ENCODE measurements at places on chromosomes 2 and 18.

- DNase-seq, result no peak
These were observed 153.4 kb downstream of the NDUFA10 start for GRCh38 chr2:239871481-239872435.

DNA sequence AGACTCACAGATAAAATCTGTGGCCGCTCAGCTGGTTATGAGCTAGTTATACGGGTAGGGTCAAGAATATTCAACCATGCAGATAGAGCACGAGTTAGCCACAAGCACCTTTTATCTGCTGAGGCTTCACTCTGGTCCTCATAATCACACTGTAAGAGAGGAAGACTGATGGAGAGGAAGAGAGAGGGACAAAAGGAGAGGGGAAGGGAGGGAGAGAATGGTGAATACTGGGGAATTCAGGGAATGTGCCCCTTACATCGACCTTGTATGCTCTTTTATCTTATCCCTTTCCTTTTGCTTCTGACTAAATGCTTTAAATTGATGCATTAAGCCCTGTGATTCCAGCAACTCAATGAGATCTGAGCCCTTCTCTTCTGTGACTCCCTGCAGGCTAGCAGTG, 333.1 kb downstream of the DSEL start:
- no peak for DNase-seq

DNA sequence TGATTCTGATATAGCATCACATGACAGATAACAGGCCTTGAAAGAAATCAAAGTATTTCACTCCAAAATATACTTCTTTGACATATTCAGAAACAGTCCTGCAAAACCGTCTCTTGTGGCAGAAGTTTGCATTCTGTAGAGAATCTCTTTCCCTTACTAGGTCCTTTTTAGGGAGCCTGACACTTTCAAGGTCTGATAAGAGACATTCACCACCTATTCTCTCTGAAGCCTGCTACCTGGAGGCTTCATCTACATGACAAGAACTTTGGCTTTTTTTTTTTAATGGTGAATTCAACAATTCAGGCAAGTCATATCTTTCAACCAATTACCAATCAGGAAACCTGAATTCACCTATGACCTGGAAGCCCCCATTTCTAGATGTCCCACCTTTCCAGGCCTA, 83.8 kb downstream of the CCDC178 start:
- DNase-seq, result no peak

DNA sequence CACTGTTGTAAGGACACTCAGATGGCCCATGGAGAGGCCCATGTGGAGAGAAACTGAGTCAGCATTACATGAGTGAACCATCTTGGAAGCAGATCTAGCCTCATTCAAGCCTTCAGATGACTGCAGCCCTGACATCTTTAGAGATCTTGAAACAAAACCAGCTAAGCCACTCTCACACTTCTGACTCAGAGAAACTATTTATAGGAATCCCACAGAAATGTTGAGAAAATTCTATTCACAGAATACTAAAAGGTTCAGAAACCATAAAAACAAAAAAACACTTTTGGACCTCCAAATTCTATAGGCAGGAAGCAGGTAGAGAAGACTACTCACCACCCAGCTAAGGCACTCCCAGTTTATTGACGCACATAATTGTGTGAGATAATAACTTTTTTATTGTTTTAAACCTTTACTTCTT, 8.7 kb downstream of the TMEM169 start:
- DNase-seq, result no peak

DNA sequence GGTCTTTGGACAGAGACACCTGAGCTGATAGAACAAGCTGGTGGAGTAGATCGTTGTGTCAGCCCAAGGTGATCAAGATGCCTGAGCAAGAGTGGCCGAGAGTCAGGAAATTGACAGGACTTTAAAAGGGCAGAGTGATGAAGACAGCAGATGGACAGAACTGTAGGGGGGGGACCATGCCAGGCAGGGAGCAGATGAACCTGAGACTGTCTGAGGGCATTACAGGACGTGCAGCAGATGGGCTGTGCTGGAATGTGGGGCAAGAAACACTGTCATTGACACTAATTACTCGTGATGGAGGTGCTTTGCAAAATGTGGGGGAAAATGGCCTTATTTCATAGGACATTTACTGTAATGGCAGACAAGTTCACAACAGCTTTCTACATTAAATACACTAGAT, 225.0 kb downstream of the THSD7B start:
- DNase-seq, result no peak

GRCh38 chr2:39949131-39949530, 170.1 kb upstream of the THUMPD2 start:
- no peak for DNase-seq

- peak; percentile 68 for DNase-seq
These were observed 2.9 kb upstream of the ATOH8 start for GRCh38 chr2:85750587-85751575.

DNA sequence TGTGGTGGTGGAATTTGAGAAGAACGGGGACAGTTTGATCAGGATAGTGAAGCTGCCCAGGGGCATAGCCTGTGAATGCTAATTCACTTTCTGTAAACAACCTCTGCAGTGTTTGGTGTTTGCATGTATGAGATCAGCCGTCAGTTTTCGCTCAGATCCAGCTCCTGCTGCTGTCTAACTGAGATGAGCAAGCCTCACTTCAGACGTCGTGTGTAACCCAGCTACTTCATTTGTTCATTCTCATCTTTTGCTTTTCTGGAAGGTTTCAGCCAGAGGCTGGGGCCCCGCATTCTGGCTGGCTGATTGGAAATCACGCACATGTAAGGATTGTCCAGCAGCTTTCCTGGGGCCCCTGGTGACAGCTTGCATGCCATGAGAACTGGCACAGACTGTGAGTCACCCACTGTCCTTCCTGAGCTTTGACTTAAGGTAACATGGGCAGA, 48.9 kb downstream of the LDLRAD4 start:
- peak; percentile 32 for DNase-seq

DNA sequence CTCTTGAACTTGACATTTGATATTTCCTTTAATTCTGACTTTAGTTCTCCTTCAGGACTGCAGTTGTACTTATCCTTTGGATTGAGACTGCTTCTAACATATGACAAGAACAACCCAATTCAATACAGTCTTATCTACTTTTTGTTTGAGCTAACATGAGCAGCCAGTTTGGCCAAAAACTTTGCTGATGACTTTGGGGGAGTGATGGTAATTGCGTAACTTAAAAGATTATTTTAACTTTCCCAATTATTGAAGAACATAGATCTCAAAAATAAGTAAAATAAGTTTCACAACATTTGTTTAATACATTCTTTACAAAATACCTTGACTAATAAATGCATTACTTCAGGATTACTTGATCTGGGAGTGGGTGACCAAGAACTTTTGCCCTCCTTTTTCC, 1311.1 kb upstream of the NRXN1 start:
- DNase-seq, result no peak

- no peak for DNase-seq
These were observed 16.5 kb upstream of the MARCO start for GRCh38 chr2:118925476-118925875.

DNA sequence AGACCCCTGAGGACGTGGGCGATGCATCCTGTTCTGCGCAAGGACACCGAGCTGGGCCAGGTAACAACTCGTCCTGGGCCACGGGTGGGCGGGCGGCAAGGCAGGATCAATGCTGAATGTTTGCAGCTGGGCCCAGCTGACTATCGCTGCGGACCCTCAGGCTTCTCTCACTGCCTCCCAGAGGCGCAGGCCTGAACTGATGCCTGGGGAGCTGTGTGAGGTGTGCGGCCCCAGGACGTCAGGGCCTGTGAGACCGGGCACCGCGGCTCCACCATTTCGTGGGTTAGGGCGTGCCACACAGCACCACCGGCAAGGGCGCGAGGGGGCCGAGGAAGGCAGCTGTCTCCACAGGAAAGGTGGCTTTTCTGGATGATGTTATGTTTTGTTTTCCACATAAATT, 307.4 kb downstream of the NDUFA10 start:
- no peak for DNase-seq

- no peak for DNase-seq
These were observed 268.5 kb downstream of the SATB2 start for GRCh38 chr2:199189229-199189628.

DNA sequence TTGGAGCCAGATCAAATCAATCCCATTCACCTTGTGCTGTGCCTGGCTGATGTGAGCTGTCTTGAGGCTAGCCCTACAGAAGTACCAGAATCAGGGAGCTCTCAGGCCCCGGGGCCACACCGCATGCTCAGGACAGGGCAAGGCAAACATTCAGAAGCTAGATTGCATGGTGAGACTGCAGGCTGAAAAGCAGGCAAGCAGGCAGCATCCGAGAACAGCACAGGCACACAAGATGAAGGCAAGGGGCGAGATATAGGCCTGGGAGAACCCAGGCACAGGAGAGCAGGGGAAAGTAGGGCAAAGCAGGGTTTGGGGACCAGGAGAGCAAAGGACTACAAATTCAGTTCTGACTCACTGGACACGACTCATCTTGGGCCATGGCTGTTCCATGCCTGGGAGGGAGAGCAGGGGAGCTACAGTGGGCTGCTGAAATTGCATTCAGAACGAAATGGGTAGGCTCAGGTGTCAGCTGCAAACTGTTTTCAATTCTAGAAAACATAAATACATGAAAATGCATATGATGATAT, 59.6 kb downstream of the GALNT14 start:
- no peak for DNase-seq

DNA sequence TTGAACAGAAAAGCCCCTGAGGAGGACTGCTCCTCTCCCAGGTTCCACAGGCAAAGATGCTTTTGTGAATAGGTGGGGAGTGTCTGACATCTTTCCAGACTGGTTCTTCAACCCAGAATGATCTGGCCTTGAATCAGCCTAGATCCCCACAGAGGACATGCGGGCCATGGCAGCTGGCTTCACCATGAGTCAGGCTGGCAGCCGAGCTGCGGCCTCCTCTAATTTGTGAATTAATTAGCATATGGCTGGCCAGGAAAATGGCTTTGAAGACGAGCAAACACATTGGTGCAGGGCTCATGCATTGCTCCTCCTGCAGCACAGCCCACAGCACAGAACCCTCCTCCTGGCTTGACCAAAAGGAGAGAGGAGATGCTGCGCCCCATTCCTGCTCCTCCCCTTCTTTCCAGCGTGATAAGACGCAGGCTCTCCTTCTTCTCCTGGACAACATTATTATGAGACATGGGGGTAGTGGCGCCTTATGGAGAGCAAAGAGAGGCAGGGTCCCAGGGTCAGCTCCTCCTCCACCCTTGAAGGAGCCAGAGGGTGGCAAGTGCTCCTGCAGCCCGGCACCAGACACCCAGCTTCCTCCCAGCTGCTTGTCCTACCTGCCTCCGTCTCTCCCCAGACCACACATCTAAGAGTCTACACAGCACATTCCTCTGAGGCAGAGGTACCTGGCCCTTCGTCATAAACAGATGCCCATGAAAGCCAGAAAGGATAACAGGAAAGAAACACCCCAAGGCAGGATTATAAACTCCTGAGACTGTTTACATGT, 66.7 kb downstream of the EDAR start:
- peak; percentile 22 for DNase-seq

- no peak for DNase-seq
These were observed 30.5 kb upstream of the NEDD4L start for GRCh38 chr18:58013241-58014211.

- no peak for DNase-seq
These were observed 4.6 kb downstream of the CD8A start for GRCh38 chr2:86786001-86786536.

DNA sequence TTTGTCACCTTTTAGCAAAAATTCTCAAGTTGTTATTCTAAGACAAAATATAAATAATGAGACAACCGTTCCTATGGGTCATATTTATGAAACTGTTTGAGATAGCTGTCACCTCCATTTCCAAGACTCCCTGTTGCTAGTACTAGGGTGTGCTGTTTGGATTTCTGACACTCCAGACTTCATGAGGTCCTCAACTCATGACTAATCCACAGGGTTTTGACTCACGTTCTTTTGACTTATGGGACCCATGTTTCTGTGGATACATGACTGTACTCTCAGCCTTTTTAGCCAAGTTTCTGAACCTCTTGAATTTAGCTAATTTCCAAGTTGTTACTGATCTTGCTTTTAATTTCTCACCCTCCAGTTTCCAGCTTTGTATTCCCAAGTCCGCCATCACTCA, 178.7 kb upstream of the FAM98A start:
- no peak for DNase-seq

DNA sequence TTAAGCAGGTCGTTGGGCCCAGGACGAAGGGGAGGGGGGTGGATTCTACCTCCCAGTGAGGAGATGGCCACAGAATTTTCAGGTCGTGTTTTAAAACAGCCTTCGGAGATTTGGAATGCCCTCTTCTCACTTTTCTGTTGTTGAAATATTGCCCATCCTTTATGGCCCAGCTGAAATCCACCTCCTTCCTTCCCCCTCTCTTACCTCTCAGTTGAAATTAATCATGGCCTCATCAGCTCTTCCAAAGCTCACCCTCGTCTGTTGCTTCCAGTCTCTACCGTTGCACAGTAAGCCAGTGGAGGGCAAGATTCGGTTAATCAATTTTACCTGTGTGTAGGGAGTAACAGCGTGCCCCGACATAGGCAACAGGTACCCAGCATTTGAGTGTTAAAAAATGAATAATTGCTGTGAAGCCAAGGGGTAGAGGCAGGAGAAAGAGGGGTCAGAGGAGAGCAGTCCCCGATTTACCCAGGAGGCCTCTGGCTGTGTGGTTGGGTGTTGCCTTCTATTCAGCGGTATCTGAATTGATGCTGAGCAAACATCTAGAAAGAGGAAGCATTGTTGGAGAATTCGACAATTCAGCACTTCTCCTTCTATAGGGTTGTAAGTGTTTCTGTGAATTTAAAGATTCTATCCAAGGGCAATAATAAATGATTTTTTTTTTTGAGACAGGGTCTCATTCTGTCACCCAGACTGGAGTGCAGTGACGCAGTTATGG, 8.6 kb upstream of the PDIA6 start:
- no peak for DNase-seq

DNA sequence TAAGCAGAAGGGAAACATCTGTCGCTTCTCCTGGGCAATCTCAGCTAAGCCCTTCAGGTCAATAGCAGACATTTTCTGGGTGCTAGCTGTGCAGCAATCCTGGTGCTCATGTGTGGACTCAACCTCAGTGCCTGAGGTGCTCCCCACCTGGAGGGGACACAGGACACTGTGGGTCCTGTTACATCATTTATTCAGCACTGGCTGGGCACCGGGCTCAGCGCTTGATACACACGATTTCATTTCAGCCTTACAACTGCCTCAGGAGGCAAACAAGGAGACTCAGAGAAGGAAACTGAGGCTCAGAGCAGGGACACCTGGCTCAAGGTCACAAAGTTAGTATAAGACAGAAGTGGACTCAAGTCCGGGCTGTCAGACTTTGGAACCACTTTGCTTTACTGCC, 46.7 kb downstream of the MARCO start:
- no peak for DNase-seq

- peak; percentile 35 for DNase-seq
These were observed 67.2 kb downstream of the KCTD1 start for GRCh38 chr18:26480897-26481795.

GRCh38 chr2:19876751-19877150, 25.0 kb downstream of the TTC32 start:
- DNase-seq, result no peak

GRCh38 chr2:35416391-35417140, 939.0 kb upstream of the CRIM1 start:
- DNase-seq, result no peak

- no peak for DNase-seq
These were observed 4.1 kb upstream of the GCG start for GRCh38 chr2:162156149-162156548.

- no peak for DNase-seq
These were observed 305.2 kb downstream of the CDH2 start for GRCh38 chr18:27871726-27872125.

- DNase-seq, result no peak
These were observed 7.4 kb downstream of the AGXT start for GRCh38 chr2:240876035-240876474.

- DNase-seq, result no peak
These were observed 84.9 kb downstream of the MALT1 start for GRCh38 chr18:58756148-58756547.

- DNase-seq, result no peak
These were observed 2129.4 kb upstream of the PIK3C3 start for GRCh38 chr18:39825485-39826150.
